ENCODE measurements at places on chromosomes 6 and 20.

DNA sequence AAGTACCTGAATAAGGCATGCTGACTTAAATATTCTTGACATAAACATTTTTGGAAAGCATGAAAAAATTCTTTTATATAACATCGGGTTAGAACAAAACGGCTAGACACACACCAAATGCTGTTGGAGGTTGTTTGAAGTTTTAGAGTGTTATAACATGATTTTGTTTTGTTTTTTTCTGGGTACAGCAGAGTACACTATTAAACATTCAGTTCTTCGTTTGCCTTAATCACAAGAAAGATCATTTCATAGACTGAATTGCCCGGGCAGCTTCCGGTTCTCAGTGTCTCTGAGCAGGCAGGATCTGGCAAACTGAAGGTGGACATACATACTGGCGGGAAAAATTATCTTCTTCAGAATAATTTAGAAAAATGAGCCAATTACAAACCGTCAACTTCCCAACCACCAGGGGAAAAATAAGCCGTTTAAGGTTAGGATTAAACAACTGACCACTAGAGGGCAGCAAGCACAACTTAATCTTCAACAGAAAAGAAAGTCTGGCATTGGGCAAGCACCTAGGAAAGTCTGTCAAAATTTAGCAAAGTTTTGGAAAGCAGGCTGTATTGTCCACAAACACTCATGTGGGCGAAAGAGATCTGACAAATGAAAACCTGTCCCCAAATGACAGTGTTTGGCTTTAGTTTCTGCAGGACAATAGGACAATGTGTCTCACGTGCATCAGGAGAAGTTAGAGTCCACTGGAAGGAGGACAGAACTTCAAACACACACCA lies 15.0 kb downstream of the ZNF217 start:
- DNase-seq: peak; percentile 85

DNA sequence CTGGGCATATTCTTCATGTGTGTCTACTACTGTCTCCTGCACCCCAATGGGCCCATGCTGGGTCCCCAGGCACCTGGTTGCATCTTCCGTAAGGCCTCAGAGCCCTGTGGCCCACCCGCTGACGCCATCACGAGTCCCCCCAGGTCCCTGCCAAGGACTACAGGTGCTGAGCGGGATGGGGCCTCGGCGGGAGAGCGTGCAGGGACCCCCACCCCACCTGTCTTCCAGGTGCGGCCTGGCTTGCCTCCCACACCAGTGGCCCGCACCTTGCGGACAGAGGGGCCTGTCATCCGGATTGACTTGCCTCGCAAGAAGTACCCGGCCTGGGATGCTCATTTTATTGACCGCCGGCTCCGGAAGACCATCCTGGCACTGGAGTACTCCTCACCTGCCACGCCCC lies 13.2 kb upstream of the CCM2L start:
- DNase-seq: no peak

DNA sequence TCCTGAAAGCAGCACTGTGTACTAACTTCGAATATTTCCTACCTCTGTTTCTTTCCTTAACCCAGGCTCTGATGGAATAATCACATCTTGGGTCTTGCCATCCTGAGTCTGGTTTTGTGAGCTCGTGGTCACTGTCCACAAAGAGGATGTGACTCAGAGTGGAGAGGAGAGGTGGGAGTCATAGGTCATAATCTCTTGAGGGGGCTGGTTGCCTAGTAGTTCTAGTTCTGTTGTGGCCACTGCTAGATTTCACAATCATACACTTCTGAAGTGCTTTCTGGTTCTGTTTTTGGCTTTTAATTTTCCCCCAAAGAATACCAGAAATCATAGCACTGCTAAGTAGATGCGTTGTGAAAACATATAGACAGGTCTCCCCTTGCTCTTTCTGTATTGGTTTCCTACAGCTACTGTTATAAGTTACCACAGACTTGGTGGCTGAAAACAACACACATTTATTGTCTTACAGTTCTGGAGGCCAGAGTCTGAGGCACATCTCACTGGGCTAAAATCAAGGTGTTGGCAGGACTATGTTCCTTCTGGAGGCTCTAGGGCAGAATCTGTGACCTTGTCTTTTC lies 102.8 kb downstream of the NRSN1 start:
- peak; percentile 93 for DNase-seq

DNA sequence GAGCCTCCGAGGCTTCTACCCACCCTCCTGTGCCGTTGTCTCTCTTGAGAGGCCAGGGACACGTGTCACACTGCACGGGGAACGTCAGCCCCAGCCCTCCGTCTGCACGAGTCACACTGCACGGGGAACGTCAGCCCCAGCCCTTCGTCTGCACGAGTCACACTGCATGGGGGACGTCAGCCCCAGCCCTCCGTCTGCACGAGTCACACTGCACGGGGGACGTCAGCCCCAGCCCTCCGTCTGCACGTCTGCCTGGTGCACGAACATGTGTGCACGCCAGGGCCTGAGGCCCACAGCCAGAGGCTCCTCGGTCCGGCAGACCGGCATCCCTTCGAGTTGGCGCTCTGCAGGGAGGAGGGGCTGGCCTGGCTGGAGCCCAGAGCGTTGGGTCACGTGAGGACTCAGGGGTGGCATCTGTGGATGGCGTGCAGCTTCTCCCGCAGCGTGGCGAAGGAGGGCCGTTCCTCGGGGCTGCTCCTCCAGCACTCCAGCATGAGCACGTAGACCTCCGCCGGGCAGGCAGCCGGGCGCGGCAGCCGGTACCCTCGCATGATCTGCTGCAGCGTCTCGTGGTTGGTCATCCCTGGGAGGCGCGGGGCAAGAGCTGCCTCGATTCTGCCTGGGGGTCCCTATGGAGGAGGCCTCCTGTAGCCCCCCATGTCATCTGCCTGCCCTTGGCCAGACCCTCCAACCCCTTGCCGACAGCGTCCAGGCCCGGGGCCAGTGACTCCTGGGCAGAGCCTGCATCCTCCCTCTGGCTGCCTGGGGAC lies 3.4 kb upstream of the PTK6 start:
- DNase-seq: no peak

- no peak for DNase-seq
These were observed 87.5 kb upstream of the ARID1B start for GRCh38 chr6:156689656-156690055.

- DNase-seq: peak; percentile 50
These were observed 31.8 kb downstream of the PSMF1 start for GRCh38 chr20:1150218-1150617.

DNA sequence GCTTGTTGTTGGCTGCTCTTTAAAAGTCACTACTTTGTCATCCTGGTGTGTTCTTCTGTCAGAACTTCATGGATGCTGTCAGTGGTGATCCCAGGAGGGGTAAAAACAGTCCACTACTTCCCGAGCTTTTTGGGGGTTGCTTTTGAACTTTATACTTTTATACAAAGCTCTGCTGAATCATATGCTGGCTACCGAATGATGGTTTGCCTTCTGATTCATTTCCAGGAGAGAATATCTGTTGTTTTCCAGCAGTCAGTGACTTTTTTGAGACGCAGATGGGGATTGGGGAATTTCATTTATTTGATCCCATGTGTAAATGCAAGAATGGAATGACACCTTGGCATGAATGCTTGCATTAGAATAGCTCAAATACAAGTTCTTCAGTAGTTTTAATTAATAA lies 32.7 kb upstream of the COL10A1 start:
- DNase-seq: no peak

- no peak for DNase-seq
These were observed 99.3 kb downstream of the B3GAT2 start for GRCh38 chr6:70857387-70858077.

DNA sequence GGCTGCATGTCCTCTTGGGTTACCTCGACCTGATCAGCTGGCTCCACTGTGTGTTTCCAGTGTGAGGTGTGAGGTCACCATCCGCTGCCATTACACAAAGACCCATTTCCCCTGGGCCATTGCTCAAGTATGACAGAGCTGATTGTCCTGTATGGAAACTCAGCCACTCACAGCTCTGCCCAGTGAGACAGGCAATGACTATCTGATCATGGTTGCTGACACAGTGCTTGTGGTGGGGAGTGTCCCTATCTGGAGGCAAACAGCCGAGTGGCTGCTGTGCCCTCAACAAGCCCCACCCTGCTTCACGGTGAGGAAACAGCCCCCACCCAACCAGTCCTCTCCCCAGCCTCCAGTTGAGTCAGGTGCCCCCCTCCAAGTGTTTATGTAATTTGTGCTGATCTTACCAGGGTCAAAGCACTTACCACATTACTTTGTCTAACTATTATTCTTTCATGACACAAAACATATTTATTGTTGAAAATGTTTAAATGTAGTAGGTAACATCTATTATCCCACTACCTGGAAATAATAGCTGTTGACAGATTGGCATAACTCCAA lies 11.7 kb upstream of the MAPK13 start:
- no peak for DNase-seq

DNA sequence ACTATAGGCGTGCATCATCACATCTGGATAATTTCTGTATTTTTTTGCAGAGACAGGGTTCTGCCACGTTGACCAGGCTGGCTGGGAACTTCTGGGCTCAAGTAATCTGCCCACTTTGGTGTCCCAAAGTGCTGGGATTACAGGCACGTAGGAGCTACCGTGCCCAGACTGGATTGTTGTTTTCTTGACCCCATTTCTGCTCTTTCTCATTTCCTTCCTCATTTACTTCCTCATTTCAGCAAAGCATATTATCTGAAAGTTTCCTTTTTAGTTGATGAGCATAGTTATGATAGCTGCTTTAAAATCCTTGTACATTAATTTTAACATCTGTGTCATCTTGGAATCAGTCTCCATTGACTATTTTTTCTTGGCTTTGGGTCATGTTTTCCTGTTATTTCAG lies 301.0 kb upstream of the RUNX2 start:
- no peak for DNase-seq

- DNase-seq: no peak
These were observed 93.6 kb upstream of the CNKSR3 start for GRCh38 chr6:154604119-154604518.

- DNase-seq: peak; percentile 19
These were observed 33.4 kb downstream of the MTRES1 start for GRCh38 chr6:107061125-107062020.

DNA sequence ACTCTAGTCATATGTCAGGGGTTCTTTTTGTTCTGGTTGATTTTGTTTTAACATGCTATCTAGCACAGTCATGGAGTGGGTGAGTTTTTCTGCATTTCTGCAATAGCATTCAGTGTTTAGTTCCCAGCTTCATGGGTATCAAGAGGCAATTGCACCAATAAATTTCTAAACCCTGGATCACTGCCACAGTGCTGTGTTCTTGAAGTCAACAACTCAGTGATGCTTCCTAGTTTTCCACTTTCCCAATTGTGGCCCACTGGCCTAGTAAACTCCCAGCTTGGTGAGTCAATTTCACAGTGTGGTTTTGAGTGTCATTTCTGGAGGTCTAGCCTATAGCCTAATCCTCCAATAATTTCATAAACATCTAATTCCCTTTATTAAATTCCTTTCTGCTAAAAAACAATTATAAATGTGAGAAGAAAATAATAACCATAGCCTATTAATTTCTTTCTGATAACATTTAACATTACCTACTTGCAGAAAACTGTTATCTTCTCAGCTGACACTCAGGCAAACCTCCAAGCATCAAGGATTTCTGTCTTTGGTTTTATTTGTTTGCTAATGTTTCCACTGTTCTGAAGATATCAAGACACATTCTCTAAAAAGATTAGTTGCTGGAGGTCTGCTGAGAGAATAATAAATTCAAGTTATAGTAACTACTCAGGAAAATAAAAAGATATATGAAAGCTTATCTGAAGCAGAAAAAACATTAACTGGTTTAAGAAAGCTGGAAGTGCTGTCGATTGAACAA lies 89.9 kb downstream of the PDE7B start:
- peak; percentile 95 for DNase-seq

- DNase-seq: no peak
These were observed 236.5 kb downstream of the GMPR start for GRCh38 chr6:16474772-16475493.

- DNase-seq: peak; percentile 32
These were observed 5.1 kb downstream of the HLA-DMA start for GRCh38 chr6:32947552-32948465.

GRCh38 chr6:2794171-2794730 lies 29.1 kb downstream of the WRNIP1 start:
- DNase-seq: peak; percentile 52

DNA sequence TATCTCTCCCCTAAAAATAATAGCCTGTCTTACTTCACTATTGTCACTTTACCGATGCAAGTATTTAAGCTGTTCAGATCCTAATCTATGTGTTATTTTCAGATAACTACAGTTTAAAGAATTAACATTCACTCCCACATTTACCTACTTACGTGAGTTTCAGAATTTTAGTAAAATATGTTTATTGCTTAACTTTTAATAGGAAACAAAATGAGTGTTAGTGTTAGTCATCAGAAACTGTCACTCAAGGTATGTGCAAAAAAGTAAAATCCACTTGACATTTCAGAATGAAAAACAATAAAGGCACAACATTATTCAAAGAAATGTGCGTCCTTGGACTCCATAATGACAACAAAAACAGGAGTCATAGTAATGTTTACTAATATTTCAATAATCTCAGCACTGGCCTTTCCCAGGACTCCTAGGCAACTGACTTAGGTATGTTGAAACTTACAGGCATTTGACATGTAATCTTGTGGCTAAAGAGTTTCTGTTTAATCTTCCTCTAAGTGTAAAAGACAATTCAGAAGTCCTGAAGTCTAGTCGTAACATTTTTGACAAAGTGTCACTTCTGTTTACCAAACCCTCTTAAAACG lies 4.5 kb downstream of the ATXN1 start:
- DNase-seq: peak; percentile 79

DNA sequence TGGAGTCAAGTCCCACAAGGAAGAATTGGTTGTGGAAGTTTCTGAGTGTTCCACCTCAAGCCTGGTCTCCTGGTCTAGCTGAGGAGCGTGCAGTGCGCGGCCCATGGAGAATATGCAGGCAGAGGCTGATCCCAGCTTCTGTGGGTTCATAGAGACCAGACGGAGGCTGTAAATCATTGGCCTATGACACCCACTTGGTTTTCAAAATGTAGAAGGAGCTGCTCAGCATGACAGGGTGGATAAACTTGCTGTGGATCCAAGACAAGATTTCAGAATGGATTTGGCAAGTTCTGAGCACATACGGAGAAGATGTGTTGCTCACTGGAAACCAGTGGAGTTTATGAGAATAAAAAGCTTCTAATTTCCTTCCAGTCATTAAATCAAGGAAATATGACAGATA lies 744 bp downstream of the KIF25 start:
- peak; percentile 90 for DNase-seq

DNA sequence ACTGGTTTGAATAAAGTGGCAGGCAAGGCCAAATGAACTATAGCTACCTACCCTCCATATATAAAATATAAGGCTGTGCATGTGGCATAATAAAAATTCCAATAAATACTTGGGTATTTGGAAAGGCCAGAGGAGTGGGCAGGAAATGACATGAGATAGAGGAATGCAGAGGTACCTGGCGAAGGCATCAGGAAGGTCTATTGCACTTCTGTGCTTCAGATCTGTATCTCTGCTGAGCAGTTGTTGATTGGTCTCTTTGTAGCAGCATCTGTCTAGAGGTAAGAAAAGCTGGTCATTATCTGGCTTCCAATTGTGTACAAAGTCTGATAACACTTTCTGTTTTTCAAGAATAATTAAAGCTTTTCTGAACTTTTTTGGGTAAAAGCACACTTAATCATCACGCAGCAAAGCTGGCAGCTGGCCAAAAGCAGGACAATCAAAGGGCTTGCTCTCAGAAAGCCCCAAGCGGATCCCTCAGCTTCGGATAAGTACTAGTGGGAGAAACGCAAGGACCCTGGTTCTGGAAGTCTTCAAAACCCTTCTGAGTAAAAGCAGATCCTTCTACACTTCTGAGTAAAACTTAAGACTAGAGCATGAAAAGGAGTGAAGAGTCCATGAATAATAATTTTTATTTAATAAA lies 120.1 kb upstream of the TCF21 start:
- peak; percentile 70 for DNase-seq

- DNase-seq: no peak
These were observed 228.5 kb downstream of the SLC24A3 start for GRCh38 chr20:19440660-19441527.

- peak; percentile 19 for DNase-seq
These were observed 207.2 kb downstream of the BTBD9 start for GRCh38 chr6:38432479-38432878.
